ENCODE measurements at places on chromosomes 7 and 10. TPM values are rescaled to one million over a fixed set of nuclear protein-coding genes. Genes with fewer than 3 reads are reported as not detected.

ZNF394 gene
- 19.6 TPM for total RNA-seq

IQUB gene
- total RNA-seq = not detected

ZCWPW1 gene
- total RNA-seq = 1.7 TPM

SUFU gene
- 6.5 TPM for total RNA-seq

IDI2 gene
- not detected for total RNA-seq

FUOM gene
- total RNA-seq = 12.8 TPM
